ENCODE measurements at places on chromosomes 4 and X.

DNA sequence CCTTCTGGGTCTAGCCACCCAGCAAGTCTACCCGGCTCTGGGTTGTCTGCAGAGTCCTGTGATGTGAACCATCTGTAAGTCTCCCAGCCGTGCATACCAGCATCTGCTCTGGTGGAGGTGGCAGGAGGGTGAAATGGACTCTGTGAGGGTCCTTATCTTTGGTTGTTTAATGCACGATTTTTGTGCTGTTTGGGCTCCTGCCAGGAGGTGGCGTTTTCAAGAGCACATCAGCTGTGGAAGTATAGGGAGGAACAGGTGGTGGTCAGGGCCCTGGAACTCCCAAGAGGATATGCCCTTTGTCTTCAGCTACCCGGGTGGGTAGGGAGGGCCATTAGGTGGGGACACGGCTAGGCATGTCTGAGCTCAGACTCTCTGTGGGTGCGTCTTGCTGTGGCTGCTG is 66.5 kb upstream of the ZFP42 start:
- no peak for DNase-seq

DNA sequence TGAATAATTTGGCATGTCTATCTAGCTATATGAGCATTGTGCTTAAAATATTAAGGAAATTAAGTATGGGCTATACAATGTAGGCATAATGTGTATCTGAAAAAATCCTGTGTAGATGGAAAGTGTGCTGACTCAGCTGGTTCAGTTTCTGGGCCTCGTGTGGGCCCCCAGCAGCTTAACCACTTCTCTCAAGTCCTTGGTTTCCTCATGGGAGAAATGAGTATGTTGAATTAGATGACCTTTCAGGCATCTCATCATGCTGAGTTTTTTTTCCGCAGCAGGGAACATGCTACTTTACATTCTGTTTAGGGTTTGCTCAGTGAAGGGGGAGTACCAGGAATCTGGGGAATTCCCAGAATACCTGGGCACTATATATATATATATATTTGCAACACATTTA is 30.5 kb downstream of the RHOH start:
- no peak for DNase-seq

GRCh38 chr4:187128976-187129375 is 405.3 kb upstream of the FAT1 start:
- DNase-seq = no peak

DNA sequence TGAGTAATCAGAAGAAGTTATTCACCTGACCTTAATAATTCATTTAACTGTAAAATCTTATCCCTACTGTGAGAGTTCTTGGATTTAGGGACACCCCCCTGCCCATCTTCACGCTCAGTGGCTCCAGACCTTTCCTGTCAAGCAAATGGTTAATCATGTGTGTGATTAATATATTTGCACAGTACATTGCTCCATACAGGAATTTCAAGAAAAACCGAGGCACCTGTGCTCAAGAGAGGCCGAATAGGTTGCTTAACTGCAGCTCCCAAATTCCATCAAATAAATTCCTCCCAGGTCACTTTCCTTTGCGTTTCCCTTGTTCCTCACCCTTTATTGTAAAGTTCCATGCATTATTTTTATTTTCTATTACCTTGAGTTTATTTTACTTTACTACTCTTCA is 119.5 kb downstream of the STOX2 start:
- DNase-seq = no peak

- DNase-seq = no peak
Observed at GRCh38 chr4:127631420-127631819, 1.3 kb upstream of the INTU start.

GRCh38 chr4:152970102-152970820 is 34.1 kb downstream of the FHDC1 start:
- DNase-seq = no peak

- DNase-seq = no peak
Observed at GRCh38 chrX:29666366-29666765, 549.0 kb upstream of the MAGEB2 start.

- no peak for DNase-seq
Observed at GRCh38 chr4:117164338-117164737, 79.0 kb upstream of the TRAM1L1 start.

DNA sequence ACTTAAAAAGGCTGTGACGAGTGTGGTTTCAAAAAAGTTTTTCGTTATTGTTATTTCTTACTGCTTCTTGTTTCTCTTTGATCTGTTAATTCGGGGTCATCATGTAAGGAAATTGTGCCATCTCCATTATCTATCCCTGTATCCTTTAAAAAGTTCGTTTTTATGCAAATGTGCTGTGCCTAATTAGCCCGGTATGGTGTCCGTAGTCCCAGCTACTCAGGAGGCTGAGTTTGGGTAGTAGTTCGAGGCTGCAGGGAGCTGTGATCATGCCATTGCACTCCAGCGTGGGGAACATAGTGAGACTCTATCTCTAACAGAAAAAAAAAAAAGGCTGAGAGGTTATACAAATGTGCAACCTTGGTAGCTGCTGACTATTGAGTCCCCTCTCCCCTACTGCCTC is 45.1 kb downstream of the ARL9 start:
- no peak for DNase-seq

- no peak for DNase-seq
Observed at GRCh38 chr4:183626168-183626567, 32.8 kb downstream of the RWDD4 start.

DNA sequence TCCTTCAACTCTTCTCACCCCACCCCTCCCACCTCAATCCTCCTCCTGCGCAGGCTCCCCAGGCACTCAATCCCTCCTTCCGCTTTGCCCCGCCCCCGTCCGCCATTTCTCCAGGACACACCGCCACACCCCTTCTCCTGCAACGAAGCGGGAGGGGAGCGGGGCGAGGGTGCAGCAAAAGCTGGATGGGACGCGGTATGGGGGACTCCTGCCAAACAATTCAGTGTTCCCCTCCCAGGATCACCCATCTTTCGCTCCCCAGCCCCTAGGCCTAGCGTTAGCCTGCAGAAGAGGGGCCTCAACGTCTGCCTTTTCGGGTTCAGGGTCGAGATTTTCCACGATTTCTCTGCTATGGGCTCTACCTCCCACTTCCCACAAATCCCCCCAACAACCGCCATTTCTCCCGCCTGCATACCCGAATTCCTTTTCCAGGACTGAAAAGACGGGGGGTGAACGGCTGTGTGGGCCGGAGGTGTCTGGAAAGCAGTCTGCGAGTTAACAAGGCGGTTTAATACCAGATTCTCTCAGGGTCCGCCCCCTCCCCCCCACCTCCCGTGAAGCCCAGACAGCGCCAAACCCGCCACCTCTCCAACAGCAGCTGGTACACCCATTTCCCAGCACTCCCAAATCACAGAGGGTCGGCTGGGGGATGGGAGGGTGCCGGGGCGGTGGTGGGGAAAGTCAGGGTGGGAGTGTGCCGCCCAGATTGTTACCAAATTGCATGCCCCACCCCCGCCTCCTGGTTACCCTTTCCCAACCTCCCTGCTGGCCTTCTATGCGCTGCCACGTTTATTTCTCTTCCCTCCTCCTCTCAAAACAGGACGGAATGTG is 774 bp downstream of the ARMCX2 start:
- DNase-seq = peak; percentile 41

DNA sequence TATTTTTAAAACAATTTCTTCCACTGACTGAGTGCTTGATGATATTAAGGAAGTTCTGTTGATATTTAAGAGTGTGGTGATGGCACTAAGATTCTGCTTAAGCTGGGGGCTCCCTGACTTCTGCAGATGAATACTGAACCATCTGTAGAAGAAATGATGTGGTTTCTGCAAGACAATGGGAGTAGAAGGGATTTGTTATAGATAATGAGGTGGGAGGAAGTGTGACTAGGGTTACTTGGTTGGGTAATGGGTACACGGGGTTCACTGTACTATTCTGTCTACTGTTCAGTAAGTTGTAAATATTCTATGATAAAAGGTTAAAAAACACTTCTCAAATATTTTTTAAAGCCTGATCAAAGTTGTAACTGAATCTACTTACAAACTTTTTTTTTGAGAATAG is 60.9 kb upstream of the TXK start:
- DNase-seq = no peak

DNA sequence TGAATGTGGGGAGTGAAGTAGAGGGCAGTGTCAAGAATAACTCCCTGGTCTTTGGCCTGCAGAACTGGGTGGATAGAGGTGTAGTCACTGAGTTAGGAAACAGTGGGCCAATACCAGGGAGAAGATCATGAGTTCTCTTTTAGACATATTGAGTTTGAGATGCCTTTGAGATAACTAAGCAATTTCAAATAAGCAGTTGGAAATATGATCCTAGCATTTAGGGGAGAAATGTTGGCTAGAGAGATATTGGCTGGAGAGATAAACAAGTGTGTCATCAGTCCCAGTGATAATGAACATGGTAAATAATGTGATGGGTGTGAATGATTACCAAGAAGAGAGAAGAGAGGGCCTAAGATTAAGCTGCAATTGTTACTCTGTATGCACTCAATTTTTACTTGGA is 95.3 kb upstream of the HPRT1 start:
- no peak for DNase-seq

GRCh38 chrX:109889289-109890006 is 113.5 kb upstream of the TMEM164 start:
- no peak for DNase-seq

DNA sequence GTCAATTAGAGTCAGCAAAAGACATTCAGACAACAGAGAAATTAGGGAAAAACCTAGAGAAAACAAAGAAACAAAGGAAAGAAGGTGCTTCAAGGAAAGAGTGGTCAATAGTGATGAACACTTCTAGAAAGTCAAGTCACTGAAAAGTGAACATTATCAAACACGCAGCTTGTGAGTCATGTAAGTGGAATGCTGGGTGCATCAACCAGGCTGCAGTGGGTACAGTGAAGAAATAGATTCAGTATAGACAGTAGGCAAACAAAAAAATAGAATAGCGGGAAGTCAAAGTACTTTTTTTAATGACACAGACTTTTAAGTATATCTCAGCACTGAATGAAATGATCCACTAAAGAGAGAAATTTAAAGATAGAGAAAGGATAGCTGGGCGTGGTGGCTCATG is 245.8 kb downstream of the ARHGAP24 start:
- no peak for DNase-seq

DNA sequence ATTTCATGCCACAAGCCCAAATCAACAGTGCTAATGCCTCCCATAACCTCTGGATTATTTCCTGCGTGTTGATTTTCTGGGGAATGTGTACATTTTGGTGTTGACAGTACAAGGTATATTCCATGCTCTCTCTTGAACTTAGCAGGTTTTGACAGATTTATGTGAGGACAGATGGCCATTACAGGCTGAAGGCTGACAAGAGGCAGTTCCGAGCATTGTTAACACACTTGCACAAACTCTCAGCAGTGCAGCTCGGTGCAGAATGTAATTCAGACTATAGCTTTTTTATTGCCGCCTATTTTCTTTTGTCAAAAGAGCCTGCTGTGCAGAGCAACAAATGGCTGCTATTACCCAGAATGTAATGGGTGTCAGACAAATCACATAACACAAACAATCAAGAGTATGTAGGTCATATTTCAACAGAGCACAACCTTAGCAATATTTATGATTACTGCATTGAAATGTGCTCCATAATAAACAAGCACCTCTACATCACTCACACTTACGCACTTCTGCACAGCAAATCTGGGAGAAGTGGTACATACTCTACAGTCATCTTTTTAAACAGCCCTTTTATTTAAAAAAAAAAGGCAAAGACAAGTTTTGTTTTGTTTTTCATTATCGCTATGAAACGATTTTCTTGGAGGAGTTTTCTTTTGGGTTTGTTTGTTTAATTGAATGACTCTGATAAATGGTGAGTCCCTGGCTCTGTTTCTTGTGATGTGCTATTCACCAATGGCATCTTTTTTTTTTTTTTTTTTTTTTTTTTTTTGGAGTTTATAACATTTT is 71.6 kb downstream of the PPARGC1A start:
- no peak for DNase-seq

- no peak for DNase-seq
Observed at GRCh38 chr4:13584481-13584880, 40.2 kb upstream of the NKX3-2 start.

DNA sequence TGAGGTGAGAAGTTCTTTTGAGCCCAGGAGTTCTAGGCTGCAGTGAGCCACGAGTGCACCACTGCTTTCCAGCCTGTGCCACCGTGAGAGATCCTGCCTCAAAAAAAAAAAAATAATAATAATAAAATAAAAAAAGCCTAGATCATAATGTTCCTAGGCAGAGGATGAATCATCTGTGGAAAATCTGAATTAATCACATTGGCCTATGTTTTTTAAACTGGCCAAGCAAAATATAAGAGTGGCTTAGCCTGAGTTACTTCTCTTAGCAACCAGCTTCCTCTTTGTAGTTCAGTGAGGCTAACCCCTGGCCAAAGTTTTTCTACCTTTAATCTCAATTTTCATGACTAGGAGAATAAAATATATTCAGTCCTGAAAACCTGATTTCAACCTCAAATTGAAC is 614.6 kb downstream of the PPP4R3C start:
- DNase-seq = no peak

DNA sequence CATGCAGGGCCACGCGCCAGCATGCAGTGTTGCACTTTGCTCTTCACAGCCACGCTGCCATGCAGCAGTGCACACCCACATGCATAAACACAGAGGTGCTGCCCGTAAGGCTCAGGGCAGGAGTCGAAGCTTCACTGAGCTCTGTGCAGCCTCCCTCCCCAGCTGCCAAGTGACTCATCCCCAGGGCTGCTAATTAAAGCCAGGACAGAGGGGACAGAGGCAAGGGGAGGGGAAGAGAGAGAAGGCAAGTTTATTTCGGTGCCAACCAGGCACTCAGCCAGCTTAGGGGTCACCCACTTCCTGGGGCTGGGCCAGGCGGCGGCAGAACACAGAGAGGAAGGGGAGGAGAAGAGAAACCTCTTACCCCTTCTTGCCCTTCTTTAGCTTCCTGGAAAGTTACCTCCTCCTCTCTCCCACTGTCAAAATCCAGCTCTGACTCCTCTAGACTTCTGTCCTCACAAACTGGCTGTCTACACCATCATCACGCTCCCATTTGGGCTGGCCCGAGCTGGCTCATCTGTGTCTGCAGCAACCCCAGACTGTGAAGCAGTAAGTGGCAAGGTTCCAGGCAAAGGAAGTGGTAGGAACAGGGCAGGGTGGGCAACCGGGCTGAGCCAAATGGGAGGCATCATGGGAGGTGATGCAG is 6.2 kb upstream of the IQSEC2 start:
- DNase-seq = peak; percentile 28

DNA sequence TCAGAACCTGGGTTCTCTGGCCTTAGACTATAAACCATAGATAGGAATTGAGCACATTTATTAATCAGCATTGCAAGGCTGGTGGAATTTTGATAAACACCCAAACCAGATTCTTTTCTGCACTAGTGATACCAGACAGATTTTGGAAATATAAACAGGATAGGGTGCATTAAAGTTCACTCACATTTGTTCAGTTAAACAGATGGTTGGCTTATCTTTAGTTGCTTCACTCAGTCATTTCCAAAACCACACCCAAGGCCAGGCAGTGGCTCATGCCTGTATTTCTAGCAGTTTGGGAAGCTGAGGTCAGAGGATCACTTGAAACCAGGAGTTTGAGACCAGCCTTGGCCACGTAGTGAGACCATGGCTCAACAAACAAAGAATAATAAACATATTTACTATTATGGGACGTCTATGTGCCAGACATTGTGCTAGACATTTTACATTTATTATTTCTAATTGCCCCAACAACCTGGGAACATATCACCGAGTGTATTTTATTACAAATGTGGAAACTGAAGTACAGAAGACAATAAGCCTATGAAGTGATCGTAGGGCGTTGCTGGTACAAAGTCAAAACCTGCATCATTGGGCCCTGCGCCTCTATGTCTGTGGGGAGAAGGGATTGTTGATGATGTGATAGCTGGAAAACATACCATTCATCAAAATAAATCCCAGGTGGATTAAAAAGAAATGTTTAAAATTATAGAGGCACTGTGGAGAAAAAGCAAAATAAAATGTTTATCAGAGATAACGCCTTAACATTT is 15.0 kb downstream of the ADD1 start:
- no peak for DNase-seq

All from central memory CD4-positive, alpha-beta T cell (primary cell).